ENCODE measurements at places on chromosomes 11 and 22.

GRCh38 chr11:29495676-29496075 is 521.2 kb downstream of the KCNA4 start:
- no peak for DNase-seq

DNA sequence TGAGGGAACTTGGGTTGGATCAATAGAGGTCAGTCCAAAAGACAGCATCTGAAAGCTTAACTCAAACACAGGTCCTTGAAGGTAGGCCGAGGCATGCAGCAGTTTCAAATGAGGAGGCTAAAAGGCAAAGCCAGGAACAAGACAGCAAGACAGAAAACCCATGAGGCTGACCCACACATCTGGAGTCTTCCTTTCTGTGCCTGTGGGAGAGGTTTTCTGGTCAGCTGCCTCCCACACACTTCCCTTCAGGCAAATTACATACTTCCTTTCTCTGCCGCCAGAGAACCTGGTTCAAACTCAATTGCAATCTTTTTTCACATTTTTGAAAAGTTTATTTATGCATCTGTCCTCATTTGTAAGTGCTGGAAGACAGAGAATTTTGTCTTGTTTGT is 29.8 kb upstream of the CRTAM start:
- no peak for DNase-seq

GRCh38 chr11:112794331-112794846 is 166.8 kb upstream of the NCAM1 start:
- DNase-seq, result no peak

GRCh38 chr11:70543611-70544010 is 145.3 kb downstream of the CTTN start:
- no peak for DNase-seq

DNA sequence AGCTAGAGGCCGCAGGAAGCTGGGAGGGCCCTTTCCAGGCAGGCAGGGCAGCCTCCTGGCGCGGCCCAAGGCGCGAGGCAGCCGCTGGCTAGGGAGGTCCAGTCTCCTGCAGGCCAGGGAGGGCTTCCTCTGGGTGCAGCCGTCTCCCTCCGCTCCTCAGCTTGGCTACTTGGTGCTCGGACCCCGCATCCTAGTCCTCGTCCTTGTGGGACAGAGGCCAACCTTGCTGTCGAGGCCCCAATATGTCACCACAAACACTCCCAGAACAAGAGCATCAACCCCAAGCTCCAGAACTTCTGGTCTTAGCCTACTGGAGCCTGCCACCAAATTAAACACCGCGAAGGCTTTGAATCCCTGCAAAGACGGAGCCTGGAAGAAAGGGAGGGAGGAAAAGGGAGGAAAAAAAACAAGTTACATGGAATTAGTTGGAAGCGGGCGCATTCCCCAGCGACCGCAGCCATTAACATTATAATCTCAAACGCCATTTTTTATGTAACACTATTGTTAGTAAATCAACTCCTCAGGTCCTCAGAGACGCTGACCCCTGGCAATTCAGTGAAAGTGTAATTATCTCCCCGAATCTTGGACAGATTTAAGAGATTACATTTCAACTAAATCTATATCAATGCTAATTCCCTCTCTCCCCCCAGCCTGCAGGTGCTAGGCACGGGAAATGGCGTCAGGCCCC is 12.7 kb upstream of the PAX6 start:
- DNase-seq, result no peak

Data from LoVo (cell line).